ENCODE measurements at places on chromosomes 5 and 9.

GRCh38 chr5:83077662-83078261 lies 415 bp downstream of the XRCC4 start:
- peak; percentile 11 for DNase-seq

DNA sequence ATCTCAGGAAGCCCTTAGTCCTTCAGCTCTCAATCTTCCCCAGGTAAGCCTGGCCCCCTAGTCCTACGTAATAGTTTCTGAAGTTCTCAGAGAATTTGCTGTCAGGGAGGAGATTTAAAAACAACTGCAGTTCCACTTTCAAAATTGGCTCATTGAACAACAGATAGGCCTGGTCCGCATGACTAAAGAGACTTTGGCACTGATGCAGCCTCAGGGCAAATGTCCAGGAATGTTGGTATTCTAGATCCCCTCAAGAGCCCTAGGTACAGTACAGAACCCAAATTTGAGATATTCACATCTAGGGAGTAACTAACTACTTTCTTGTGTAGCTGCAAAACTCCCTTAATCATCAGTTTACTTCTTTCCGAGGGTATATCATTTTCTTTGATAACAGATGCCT lies 162.8 kb downstream of the GABRG2 start:
- DNase-seq, result no peak

GRCh38 chr5:157295247-157295646 lies 29.3 kb downstream of the CYFIP2 start:
- no peak for DNase-seq

DNA sequence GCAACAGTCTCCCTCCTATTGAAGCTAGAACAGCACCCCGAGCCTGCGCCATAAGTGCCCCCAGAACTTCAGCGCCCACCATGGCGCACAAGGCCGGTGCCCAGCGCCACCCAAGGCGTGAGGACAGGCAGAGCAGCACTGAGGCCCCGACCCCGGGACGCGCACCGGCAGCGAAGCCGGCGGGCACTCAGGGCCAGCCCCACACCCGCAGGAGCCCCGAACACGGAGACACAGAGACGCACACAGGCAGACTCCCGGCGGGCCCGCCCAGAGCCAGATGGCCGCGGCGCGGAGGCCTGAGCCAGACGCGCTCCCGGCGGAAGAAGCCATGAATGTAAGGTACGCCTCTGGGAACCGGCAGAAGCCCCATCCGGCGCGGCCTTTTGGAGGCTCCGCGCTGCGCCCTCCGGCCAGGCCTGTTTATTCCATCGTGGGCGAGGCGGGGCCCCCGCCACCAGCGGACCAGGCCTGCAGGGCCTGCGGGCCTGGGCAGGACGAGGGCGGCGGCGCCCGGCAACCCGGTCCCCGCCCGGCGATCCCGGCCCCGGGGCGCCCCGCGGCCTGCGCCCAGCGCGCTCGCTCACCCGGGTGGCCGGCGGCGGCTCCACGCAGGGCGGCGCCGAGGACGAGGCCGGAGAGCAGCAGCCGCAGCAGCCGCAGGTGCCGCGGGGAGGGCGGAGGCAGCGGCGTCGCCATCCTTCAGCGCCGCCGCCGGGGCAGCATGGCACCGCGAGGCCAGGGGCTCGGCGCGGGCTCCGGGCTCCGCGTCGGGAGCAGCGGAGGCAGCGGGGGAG lies 486 bp downstream of the NPDC1 start:
- no peak for DNase-seq

DNA sequence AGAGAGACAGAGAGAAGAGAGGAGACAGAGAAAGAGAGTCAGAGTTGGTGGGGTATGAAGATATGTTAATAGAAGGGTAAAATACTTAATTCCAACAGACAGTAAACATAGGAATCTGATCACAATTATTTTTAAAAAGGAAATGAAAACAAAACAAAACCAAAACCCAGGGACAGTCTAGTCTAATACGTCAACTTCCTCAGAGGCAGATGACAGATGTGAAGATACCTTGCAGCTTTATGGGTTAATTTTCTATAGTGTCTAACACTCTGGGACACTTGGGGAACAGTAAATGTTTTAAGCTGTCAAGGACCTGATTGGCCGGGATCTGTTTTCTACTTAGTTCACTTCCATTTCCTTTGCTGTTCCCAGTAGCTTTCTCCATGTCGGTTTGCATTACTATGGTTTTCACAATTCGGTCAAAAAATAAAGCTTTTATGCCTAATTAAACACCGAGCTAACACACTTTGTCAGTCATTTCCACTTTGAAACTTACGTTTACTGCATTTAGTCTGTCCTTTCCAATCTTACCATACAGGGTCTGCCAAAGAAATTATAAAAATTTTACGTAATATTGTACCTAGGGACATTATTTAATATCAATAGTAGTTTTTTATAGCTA lies 216.5 kb downstream of the MCTP1 start:
- no peak for DNase-seq

- no peak for DNase-seq
These were observed 1.2 kb downstream of the DROSHA start for GRCh38 chr5:31530541-31531265.

DNA sequence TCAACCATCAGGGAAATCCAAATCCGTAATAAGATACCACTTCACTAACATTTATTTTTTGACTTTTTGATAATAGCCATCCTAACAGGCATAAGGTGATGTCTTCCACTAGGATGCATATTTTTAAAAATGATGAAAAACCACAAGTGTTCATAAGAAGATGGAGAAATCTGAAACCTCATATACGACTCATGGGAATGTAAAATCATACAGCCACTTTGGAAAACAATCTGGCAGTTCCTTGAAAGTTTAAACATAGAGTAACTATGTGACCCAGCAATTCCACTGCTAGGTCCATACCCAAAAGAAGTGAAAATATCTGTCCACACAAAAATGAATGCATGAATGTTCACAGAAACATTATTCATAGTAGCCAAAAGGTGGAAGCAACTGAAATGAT lies 431.0 kb downstream of the ENC1 start:
- no peak for DNase-seq

GRCh38 chr5:143659599-143660238 lies 152.2 kb upstream of the HMHB1 start:
- DNase-seq, result no peak

GRCh38 chr9:97840521-97840920 lies 12.5 kb upstream of the FOXE1 start:
- no peak for DNase-seq

- no peak for DNase-seq
These were observed 11.7 kb upstream of the EXOSC2 start for GRCh38 chr9:130681769-130682420.

GRCh38 chr9:95962936-95963335 lies 87.4 kb downstream of the ERCC6L2 start:
- DNase-seq, result no peak

- no peak for DNase-seq
These were observed 430.9 kb downstream of the IRX2 start for GRCh38 chr5:2320611-2321010.

DNA sequence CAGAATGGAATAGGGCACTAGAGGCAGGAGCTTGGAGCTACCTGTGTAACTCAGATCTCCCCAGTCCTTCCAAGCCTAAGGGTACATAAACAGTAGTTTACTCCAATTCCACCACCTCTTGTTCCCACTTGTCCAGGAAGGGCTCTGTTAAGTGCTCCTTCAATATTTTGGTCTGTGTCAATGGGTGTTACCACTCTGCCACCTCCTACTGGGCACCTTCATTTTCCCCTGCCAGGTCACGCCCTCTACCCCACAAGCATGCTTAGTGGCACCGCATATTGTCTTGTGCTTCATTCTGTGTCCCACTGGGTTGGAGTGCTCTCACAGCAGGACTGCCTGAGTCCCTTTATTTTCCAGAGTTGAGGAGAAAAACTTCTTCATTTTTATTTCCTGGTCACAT lies 459.8 kb downstream of the ARHGEF28 start:
- DNase-seq, result no peak

GRCh38 chr5:160486573-160486972 lies 64.9 kb downstream of the PTTG1 start:
- DNase-seq, result peak; percentile 74

- DNase-seq, result no peak
These were observed 201.1 kb upstream of the CHD1 start for GRCh38 chr5:99129768-99130501.

- DNase-seq, result no peak
These were observed 100.3 kb upstream of the SPIN1 start for GRCh38 chr9:88287972-88288371.

- DNase-seq, result no peak
These were observed 41.6 kb upstream of the TLR4 start for GRCh38 chr9:117662651-117663050.

DNA sequence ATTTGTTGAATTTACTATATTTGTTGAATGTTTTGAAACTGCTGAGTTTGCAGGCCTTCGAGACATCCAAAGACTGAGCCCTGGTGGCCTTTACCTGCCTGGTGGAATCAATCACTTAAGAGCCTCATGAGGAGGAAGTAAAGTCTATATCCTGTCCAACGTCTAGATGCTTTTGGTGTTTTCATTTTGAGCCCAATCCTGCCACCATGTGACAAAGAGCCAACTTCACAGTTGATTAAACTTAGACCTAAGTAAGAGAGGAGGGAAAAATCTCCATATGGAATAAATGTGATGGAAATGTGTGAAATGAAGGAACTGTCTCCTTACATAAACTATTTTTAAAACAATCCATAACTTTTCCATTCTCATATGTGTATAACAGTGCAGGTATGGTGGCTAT lies 220.1 kb downstream of the PRR16 start:
- DNase-seq, result no peak

- no peak for DNase-seq
These were observed 102.6 kb downstream of the DAB2IP start for GRCh38 chr9:121753802-121754654.

DNA sequence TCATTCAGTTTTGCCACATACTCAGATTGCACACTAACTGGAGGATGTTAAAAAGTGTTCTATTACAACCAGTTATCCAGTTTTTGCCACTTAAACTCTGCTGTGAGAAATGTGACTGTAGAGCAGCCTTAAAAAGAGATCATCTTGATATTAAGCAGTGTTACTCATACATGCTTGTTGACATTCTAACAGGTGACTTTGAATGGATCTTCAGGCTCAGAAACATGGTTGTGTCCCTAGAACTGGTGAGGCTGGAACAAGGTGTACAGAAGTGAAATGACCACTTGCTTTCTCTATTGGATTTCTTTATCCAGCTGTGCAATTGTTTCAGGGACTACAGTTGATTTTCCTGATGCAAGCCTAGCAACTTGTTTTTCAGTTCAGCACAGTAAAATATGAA lies 166.1 kb upstream of the CCDC152 start:
- DNase-seq, result no peak

GRCh38 chr5:93915142-93915553 lies 173.7 kb upstream of the POU5F2 start:
- DNase-seq, result no peak

DNA sequence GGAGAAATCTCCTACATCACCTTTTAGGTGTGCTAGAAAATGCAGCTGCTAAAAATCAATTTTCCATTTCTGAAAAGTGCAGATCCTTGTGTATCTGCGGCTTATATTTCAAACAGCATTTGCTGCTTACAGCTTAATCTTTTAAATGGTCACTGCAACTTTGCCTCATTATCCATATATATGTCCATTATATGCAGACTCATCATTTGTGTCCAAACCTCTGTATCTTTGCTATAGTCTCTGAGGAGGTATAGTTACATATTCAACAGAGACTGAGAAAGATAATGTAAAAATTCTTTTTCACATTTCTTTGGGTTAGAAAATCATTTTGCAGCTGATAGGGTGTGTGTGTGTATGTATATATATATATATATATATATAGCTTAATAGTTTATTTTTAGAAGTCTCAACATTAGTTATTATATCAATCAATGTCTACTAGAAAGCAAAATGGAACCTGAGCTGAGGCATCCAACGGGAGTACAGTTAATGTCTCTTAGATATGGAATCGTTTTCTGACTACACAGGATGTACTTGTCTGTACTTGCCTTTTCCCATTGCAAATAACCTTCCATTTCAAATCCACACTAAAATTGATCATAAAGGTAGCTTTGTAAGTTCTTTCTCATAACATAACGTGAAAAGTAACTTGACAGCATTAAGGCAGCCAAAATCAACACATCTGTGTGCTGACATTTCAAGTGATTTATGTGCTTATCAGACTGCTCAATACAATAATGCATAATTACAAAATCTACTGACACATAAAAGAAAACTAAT lies 267.0 kb upstream of the HAPLN1 start:
- DNase-seq, result no peak

- no peak for DNase-seq
These were observed 529.2 kb downstream of the ANXA1 start for GRCh38 chr9:73680831-73681230.

DNA sequence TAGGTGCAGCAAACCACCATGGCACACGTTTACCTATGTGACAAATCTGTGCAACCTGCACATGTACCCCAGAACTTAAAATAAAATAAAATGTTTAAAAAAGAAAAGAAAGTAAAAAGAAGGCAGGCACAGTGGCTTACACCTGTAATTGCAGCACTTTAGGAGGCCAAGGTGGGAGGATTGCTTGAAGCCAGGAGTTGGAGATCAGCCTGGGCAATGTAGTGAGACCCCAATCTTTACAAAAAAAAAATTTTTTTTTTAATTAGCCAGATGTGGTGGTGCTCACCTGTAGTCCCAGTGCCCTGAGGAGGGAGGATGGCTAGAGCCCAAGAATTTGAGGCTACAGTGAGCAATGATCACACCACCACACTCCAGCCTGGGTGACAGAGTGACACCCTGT lies 12.5 kb upstream of the LHFPL2 start:
- DNase-seq, result no peak

DNA sequence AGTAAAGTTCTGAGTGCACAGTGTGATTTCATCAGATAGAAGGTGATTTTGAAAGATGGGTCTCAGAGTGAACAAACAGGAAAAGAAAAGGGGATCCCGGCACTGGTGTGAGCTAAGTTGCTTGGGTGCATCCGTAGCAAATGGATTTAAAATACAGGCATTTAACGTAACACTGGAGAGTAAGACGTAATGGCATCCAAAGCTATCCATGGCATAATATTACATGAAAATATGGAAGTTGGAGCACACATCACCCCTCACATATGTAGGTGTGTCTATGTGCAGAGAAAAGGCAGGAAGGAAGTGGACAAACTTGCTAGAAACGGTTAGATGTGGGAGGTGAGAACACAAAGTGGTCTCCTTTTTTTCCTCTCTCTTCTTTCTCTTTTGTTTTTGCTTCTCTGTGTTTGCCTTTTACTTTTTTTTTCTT lies 38.2 kb upstream of the SEMA4D start:
- peak; percentile 76 for DNase-seq

GRCh38 chr9:120100595-120100994 lies 479.4 kb downstream of the CDK5RAP2 start:
- no peak for DNase-seq

DNA sequence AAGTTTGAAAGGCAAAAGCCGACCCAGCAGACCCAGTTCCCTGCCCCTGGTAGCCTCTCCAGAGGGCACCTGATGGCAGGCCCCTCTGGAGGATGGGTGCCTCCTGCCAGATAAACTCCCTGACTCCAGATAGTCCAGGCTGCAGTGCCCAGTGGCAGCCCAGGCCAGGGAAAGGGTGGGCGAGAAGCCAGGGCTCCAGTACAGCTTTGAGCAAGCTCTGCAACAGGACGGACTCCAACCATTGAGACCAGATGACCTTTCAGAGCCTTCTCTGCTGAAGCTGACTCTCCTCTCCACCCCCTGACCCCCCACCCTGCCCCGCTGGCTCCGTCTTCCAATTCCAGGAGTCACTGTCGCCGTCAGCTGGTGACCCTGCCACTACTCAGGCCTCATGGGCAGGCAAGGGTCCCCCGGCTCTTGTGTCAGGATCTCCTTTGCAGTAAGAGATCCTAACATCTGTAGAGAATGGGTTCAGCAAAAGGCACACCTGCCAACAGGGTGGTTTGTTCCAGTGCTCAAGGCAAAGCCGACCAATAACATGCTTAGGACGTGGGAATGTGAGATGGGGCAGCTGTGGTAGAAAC lies 15.5 kb upstream of the FCN1 start:
- no peak for DNase-seq
